ENCODE measurements at places on chromosomes 13 and 19.

DNA sequence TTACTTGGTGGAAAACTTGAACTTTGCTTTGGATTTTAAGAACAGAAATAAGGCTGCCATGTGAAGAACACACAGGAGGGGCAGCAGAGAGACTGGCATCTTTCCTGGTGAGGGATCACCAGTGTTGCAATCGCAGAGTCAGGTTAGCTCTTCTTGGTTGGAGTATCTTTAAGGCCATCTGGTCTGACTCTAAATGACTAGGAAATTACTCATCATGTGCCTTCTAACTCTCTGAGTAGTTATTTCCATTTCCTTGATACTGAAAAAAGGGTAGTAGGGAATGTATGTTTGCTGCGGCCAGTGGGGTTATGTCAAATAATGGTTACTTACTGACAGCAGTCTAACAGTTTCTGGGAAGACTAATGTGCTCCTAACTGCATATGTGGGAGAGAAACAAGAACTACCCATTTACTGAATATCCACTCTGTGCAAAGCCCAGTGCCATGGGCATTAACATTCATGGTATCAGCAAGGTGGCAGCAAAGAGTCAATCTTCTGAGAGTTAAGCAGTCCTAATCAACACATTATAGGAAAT is 122.1 kb downstream of the COG6 start:
- DNase-seq: no peak

- peak; percentile 67 for DNase-seq
These were observed 1303.4 kb downstream of the PCDH9 start for GRCh38 chr13:65926750-65927171.

GRCh38 chr13:105159841-105160240 is 1375.6 kb downstream of the EFNB2 start:
- no peak for DNase-seq

GRCh38 chr13:51821606-51822005 is 17.6 kb upstream of the DHRS12 start:
- no peak for DNase-seq

DNA sequence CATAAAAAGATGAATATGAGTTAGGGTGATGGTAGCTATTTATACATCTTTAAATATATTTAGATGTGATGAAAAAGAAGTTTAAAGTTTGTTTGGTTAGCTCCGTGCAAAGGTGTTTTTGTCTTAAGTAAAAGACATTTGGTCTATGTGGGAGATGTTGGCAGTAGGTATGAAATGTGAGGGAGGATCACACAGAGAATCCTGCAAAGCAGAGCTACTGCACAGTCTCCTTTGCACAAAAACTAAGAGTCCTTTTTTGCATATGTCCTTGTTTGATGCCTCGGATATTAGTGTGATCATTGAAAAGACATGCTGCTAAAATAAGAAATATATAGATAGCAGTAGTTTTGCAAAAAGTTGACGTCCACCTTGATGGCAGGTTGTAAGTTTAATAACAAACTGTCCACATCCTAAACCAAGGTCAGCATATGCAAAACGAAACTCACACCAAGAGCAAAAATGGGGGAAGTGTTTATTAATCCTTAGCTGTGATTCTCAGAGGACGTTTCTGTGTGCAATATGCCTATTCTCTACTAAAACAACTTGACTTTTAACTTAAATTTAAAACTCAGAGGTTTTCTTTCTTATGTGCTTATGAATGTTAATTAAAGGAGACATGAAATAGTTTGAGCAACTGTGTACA is 870.1 kb downstream of the PCDH9 start:
- DNase-seq: no peak

DNA sequence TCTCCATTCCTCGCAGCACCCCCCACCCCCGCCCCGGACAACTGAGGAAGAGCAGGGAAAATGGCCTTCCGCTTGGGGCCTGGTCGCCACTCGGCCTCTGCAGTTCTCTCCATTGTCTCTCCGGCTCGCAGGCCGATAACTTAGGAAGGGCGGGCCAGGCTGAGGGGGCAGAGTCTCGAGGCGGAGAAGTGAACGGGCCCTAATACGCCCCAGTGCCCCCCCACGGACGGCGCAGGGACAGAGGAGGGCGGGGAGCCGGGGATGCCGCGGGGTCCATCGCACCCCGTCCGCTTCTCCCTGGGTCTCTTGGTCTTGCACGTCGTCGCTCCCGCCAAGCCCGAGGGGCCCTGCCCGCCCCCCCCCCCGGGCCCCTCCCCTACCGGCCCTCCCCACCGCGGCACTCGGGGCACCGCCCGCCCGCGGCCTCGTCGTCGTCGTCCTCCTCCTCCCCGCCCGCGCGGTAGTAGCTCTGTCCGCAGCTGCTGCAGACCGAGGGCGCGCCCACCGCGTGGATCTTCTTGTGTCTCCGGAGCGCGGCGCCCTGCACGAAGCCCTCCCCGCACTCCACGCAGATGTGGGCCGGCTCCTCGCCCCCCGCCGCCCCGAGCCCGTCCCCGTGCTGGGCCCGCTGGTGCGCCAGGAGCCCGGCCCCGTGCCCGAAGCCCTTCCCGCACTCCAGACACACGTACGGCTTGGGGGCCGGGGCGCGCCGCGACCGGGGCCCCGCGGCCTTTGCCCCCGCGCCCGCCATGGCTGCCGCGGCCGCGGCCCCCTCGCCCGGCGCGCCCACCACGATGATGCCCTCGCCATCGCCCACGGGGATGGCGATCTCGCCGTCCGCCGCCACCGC is 33.2 kb downstream of the ZNF787 start:
- DNase-seq: no peak

DNA sequence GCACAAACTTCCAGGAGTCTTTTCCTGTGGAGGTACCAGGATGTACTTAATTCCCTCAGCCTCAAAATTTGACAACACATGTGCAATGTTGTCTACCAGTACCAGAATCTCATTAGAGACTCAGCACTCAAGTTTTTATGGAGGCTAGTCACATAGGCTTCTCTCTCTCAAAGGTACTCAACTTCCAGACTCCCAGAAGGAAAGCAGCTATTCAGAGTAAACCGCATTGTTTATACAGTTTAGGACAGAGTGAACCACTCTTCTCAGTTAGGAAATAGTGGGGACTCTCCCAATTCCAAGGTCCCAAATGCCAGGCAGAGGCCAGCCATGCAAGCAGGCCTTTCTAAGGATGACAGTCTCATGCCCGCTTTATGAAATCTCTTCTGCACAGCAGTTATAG is 8.5 kb upstream of the C1QTNF9B start:
- no peak for DNase-seq

GRCh38 chr13:30027569-30028455 is 177.4 kb upstream of the UBL3 start:
- no peak for DNase-seq

DNA sequence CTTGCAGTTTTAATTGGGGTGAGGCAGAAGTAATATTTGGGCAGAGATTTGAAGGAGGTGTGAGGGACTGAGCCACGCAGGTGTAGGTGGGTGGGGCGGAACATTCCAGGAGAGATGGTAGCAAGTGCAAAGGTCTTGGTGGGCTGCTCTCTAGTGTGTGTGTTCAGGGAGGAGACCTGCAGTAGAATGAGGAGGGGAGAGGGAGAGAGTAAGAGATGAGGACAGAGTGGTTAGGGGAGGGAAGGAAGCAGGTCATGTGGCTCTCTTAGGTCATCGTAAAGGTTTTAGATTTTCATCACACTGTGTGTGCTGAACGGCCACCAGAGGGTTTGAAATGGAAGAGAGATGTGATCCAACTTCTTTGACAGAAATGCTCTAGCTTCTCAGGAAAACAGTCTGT is 33.5 kb downstream of the WASF3 start:
- no peak for DNase-seq

DNA sequence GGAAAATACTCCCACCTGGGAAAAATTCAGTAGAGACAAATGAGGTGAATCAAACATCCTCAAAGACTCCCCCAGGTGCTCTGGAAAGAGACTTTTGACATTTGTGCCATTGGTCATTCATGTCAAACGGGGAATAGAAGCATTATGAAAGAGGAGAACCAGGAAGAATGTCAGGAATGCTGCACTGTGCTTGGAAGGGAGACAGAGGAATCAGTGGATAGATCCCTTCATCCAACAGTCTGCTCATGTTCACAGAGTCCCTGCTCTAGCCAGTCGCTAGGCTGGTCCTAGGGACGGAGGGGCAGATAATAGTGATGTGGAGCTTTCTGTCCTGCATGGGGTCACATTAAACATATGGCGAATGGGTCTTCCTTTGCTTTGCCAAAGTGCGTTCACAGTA is 384.4 kb downstream of the FGF9 start:
- DNase-seq: no peak

- no peak for DNase-seq
These were observed 188.8 kb downstream of the TSHZ3 start for GRCh38 chr19:31160336-31160926.

- DNase-seq: no peak
These were observed 33.1 kb upstream of the ZNF331 start for GRCh38 chr19:53504885-53505284.
